Activated T-cell treated with anti-CD3 and anti-CD28 coated beads, Interleukin-2, amount 50 U/mL, for 4 hours (primary cell): ENCODE measurements at places on chromosomes 1 and 21. TPM values are rescaled to one million over a fixed set of nuclear protein-coding genes. Genes with fewer than 3 reads are reported as not detected.

DNA sequence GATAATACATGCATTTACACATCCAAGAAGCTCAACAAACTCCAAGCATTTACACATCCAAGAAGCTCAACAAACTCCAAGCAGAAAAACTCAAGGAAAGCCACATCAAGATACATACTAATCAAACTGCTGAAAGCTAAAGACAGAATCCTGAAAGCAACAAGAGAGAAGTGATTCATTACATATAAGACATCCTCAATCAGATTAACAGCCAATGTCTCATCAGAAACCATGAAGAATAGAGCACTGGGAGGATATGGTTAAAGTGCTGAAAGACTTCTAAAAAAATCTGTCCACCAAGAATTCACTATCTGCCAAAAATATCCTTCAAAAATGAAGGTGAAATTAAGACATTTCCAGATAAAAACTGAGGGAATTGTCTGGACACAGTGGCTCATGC is 45.7 kb upstream of the BATF3 start:
- no peak for DNase-seq

DNA sequence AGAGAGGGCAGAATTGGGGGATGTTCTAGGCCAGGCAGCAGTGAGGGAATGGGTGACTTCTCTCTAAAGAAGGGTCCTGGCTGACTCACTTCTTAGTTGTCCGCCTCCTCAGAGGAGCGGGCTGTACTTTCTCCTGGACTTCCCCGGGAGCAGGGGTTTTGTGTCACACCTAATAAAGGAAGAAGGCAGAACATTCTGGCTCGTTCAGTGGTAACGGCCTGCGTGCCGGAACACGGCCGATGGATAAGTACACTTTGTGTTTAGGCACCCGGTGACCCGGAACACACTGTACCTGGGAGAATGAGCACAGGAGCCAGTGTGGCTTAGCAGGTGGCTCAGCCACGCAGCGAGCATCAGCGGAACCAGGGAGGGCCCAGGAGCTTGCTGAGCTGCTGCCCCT is 84.7 kb downstream of the FBXO2 start:
- no peak for DNase-seq

DNA sequence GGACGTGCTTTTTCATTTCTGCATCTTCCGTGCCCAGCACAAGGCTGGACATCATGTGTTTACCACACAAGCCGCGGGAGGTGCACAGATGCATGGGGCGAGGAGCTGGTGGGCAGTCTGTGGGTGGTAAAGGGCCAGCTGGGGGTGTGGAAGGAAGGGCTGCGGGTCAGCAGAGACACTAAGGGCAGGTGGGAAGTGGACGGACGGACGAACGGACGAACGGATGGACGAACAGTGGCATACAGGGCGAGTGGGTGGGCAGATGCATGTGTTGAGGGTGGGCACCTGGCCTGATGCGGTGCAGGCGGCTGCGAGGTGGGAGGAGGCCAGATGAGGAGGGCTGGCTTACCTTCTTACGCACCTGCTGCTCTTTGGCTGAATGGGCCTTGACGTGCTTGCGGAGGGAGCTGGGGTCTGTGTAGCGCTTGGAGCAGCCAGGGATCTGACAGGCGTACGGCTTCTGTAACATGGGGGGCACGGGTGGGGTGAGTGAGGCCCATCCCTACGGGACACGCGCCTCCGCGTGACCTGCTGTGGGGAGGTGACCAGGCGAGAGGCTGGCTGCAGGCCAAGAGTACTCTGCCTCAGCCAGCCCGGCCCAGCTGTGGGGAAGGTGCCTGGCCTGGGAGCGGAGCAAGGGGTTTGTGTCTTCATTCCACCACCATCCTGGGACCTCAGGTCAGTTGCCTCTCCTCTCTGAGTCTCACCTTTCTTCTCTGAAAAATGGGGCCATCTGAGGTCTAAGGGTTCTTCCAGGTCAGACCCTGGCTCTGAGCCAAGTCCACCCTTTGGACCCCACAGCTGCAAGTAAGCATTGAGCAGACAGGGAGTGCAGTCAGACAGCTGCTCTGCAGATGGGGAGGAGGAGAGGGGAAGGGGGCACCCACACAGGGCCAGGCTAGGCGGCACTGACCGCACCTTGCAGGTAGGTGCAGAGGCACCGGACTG is 65.5 kb downstream of the DMRTB1 start:
- no peak for DNase-seq

DNA sequence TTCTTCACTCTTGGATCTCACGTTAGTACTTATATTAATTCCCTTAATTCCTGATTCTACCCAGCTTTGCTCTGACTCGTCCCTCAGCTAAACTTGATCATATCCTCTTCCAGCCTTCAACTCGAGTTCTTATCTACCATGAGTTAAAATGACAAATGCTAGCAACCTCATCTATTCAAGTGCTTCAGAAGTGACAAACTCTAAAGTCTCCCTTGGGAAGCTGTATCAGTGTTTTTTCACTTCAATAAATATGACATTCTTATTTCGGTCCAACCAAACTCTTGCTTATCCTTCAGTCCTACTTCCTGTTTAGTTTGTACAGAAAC is 75.3 kb downstream of the FOXJ3 start:
- no peak for DNase-seq

DNA sequence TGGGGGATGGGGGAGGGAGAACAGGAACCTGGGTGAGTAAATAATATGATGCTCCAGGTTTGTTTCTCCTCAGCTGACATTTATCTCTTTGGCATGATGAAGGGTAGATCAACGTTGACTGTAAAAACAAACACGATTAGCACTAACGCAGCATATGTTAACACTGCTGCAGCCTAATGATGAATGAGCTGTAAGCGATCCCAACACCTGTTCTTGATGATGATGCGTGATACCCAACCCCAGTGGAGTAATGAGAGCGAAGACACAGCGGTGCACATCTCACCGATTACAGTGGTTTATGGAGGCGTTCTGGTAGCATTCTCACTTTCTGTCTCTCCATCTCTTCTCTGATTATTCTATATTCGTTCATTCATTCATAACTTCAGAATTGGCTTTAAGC is 640.4 kb downstream of the USP25 start:
- no peak for DNase-seq

GRCh38 chr1:205534444-205534985 is 30.0 kb downstream of the CDK18 start:
- DNase-seq = no peak

- no peak for DNase-seq
These were observed 67.5 kb downstream of the DISC1 start for GRCh38 chr1:231694075-231694431.

DNA sequence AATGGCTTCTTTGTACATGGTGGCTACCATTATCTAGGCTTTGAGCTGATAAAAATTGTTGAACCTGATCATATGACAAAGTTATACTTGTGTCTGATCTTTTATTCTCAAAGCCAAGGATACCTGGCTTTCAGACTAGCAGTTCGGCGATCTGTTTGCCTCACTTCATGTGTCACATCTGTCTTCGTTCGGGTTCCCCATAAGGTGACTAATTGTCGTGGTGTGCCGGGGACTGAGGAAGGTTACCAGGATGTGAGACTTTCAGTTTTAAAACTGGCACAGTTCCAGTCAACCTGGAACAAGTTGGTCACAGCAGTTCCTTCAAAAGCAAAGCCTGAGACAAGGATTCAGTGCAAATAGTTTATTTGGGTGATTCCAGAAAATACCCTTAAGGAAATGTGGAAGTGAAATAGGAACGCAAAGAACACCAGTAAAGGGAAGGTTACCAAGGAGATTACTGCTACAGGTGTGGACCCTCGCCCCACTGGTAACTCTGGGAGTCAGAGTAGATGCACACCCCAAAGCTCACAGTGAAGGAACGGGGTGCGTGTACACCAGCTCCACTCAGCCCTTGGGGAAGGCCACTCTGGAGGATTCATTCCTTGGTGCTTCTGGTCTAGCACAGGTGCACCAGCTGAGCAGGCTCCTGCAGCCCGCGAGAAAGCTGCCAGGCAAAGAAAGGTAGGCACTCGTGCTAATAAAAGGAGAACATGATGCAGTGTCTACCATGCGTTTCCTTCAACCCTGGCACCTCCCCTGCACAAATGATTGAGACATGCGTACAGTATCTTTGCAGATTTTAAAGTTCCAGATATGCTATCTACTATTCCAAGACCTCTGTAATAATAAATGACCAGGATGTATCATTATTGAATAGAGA is 69.0 kb downstream of the VWA5B1 start:
- DNase-seq = peak; percentile 30

The RCC1 gene
- 106 TPM for total RNA-seq

The NBPF8 gene
- 18.1 TPM for total RNA-seq
